Activated T-helper 1 cell treated with Interleukin-2 at 50 U/mL for 16 hours (primary cell): ENCODE measurements at places on chromosomes 13 and 19.

DNA sequence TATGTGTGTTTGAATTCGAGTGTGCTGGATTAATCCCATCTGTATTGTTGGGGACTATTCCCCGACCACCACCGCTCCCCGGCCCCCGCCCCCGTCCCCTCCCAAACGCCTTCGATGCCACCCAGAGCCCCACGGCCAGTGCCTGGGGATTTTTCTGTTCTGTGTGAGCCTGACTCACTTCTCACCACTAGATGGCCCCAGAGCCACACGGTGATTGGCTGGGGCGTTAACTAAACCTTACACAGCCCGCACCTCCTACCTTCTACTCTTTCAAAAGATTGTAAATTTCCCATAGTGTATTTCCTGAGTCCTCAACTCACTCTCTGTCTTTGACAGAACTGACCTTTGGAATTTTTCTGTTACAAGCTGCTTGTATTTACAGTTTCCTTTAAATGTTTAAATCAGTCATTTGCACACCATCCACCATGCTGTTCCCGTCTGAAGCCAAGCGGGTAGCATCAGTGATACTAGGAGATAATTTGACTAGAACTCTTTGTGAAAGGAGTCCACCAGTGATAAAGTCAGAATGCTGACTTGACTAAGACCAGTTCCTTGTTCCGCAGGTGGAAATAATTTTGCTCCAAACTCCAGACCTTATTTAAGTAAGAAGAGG is 61.4 kb downstream of the RFX2 start:
- peak; percentile 60 for DNase-seq

DNA sequence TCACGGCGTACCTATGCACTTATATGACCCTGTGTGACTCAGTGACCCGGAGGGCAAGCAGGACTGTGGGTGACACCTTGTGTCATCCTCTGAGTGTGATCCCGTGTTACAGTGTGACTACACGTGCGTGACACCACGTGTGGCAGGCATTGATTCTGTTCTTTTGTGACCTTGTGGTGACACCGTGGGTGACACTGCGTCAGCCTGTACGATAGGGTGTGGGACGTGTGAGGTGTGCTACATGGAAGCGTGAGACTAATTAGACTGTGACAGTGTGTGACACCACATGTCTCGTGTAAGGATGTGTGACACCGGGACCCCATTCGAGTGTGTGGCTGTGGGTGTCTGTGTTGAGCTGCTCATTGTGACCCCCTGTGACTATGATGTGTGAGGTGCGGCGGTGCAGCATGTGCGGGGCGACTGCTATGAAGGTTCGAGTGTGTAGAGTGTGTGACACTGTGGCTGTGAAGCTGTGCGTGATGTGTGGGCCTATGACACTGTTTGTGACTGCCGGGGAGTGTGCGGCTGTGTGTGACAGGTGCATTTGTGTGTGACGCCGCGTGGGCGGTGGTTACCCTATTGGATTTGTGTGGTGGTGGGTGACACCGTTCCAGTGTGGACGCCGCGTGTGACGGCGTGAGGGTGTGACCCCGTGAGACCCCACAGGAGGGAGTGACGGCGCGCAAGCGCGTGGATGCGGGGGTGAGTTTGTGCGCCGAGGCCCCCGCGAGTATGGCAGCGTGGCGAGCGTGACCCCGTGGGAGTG is 399 bp upstream of the SPTBN4 start:
- no peak for DNase-seq

GRCh38 chr13:23979361-23980159 is 82.3 kb upstream of the C1QTNF9B start:
- DNase-seq, result no peak

DNA sequence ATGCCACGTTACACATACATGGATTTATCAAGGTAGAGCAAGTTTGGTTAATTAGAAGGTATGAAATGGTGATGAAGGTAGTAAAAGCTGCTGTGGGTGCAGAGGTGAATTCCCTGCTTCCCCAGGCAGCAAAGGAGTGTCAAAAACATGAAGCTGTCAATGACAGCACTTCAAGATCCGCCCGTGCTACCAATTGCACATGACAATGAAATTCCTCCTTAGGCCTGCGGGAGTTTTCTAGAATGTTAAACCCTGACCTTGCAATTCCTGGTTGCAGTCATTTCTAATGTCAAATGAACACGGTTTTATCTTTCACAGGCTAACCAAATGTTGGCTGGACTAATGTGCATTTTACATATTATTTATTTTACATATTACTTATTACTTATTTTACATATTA is 67.7 kb upstream of the LSM14A start:
- no peak for DNase-seq

- no peak for DNase-seq
Measured at GRCh38 chr19:49421039-49421877, 2.0 kb downstream of the PTH2 start.

GRCh38 chr19:49651029-49651819 is 9.2 kb downstream of the SCAF1 start:
- no peak for DNase-seq

DNA sequence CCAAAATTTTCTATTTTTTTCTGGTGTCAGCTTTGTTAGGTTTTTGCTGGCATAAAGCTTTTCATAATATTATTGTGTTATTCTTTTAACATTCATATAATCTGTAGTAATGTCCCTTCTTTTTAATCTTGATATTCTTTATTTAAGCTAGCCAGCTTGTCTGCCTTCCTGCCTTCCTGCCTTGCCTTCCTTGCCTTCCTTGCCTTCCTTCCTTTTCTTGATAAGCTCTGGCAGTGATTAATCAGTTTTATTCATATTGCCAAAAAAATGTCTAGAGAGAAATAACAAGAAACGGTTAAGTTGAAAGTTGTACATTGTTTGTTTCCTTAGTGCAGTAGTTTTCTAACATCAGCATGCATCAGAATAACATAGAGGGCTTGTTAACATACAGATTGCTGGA is 257.5 kb downstream of the MAB21L1 start:
- DNase-seq, result no peak

DNA sequence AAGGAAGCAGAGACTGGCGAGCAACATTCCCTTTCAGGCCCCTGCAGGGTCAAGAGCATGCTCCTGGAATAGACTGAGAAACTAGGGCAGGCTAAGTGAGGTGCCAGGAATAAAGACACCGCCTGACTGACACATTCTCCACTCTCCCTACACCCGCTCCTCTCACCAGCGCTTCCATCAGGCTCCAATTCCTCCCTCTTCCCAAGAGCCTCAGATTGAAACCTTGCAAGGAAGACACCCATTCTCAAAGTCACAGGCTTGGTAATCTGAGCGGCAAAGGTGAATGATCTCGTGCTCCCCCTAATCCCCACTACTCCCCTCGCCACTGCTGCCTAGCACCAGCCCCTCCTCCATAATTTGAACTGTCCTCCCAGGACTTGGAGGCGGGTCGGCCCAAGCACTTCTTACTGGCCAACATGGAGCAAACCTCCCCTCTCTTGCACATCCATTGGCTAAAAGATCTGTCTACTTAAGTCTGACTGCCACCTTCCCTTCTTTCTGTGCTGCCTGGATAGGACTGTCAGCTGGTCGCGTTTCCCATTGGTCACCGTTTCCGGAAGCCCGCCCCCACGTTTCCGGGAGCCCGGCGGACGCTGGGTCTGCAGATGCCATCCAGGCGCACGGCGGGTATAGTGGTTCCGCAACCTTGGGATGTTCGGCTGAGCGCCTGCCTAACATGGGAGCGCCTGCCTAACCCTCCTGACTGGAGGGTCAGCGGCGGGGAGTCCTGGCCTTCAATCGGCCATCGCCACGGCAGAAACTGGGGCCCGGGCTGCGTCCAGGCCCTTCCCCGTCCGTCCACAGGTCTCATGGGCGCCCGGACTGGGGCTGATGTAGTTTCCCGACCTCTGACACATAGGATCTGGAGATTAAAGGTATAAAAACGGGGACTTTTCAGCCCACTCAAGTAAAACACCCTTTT is 33.6 kb downstream of the ZNF383 start:
- no peak for DNase-seq

- no peak for DNase-seq
Measured at GRCh38 chr13:44739539-44739938, 163.4 kb upstream of the TSC22D1 start.
